ENCODE measurements at places on chromosomes 3 and 15.

- no peak for DNase-seq
Observed at GRCh38 chr3:69774029-69774428, 34.8 kb downstream of the MITF start.

DNA sequence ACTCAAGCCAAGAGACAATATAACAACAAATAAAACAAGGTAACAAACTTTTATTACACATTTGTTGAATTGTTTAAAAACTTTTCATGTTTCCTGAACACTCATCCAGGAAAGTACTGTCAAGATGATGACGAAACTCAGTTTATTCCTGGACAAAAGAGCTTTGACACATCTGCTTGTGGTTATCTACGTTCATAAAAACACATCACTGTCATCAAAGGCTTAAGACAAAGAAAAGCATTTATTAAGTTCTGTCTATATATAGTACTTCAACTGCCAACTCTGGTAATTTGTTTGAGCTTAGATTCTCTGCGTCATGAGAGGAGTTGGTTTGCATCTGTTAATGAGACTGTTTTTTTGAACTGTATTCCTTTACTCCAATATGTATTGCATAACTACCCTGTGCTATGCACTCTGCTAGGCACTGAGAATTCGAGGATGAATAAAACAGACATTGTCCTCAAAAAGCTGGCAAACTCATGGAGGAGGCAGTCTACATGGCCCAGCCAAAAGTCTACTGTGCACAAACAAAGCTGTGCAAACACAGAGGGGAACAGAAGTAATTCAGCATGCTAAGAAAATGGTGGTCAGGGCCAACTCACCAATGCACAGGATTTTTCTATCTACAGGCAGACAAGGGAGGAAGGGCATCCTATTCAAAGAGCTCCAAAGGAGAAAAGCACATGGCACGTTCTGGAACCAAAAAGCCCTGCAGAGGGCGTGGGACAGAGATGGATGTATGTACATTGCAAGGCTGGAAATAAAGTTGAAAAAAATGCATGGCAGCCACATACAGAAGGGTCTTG lies 21.5 kb downstream of the PLD1 start:
- no peak for DNase-seq

- DNase-seq = no peak
Observed at GRCh38 chr3:68249265-68249664, 594.9 kb upstream of the SUCLG2 start.

DNA sequence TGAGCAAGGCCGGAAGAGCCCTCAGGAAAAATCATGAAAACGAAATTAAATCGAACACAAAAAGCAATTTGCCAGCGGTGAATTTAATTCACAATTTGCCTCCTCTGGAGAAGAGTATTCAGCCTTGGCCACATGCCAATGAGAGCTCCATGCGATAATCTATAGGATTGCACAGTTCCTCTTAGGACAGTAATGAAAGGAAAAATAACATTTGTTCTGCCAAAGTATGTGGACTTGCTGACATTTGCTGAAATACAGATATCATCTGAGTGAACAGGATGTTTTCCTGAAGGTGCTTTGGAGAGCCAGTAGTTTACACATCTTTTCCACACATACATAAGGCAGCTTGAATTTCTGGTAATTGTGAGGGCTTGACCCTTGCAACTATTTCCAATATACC lies 188.6 kb upstream of the PDZRN3 start:
- DNase-seq = no peak

DNA sequence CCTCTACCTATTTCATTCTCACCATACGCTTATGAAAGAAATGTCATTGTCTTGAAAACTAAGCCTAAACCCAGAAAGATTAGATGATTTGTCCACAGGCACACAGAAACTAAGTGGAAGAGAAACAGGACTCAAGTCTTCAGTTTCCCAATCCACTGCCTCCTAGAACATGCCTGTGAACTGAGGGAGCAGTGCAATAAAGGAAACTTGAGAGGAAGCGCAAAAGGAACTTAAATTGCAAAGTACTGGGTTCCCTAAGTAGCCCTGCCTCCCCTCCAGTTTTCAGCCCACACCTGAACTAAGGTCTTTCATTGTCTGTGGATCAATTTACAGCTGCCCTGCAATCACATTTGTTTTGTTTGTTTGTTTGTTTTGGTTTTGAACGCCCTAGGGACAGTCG lies 56.7 kb upstream of the TSEN2 start:
- DNase-seq = no peak

GRCh38 chr3:13318626-13319470 lies 101.3 kb downstream of the NUP210 start:
- DNase-seq = no peak

GRCh38 chr3:11004563-11004962 lies 12.0 kb downstream of the SLC6A1 start:
- DNase-seq = no peak

- no peak for DNase-seq
Observed at GRCh38 chr15:62323353-62323890, 158.3 kb upstream of the C2CD4B start.

DNA sequence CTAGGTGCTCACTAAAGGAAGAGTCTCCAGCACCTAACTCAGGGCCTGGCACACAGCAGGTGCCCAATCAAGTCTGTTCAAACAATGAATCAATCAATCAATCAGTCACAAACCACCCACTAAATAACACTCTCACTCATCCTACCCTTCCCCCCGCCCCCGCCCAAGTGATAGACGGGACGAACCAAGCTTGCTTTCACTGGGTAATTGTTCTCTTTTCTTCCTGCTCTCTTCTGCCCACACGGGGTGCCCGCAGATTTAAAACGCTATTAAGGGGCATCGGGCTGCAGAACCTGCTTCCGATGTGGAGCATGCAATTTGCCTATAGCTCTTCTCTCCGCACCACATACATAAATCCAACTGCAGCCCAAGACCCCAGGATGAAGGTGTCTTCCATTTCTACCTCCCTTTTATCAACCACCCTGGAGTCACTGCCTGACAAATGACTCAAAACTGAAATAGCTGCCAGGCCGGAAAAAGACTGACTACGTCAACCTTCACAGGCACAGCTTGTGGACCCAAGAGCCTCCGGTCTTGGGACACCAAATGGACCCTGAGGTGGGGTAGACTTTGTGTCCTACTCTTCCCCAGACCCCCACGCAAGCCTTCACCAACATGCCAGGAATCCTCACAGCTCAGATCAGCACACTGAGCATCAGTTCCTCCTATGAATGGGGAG lies 1.7 kb downstream of the KLHL25 start:
- DNase-seq = no peak

DNA sequence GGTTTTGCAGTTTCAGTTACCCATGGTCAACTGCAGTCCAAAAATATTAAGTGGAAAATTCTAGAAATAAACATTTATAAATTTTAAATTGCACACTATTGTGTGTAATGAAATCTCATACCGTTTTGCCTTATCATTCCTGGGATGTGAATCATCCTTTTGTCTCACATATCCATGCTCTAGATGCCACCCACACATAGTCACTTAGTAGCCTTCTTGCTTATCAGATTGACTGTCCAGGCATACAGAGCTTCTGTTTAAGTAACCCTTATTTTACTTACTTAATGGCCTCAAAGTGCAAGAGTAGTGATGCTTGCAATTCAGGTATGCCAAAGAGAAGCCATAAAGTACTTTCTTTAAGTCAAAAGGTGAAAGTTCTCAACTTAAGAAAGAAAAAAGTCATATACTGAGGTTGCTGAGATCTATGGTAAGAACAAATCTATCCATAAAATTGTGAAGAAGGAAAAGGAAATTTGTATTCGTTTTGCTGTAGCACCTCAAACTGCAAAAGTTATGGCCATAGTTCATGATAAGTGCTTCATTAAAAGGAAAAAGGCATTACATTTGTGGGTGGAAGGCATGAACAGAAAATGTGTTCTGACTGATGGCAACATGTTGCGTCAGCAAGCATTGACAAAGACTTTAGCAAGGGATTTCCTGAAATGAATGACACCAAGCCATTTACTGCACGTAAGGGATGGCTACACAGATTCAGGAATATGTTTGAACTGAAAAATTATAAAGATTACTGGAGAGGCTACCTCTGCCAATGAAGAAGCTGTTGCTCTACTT lies 43.8 kb downstream of the SPATA16 start:
- DNase-seq = no peak

DNA sequence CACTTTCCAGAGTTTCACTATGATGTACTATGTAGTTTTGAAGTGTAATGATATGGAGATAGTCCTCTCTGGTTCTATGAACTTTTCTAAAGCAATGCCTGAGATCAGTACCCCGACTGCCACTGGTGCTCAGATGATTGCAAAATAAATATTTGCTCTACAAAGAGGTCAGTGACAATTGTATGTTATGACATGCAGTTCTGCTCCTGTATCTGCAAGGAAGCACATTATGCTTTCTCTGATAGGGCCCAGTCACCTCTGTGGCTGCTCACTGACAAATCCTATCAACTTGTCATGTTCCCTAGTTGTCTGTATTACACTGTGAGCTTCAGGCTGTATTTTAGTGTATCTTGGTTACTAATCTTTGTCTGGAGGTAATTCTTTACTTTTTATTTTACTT lies 362.6 kb downstream of the ROBO1 start:
- DNase-seq = no peak

DNA sequence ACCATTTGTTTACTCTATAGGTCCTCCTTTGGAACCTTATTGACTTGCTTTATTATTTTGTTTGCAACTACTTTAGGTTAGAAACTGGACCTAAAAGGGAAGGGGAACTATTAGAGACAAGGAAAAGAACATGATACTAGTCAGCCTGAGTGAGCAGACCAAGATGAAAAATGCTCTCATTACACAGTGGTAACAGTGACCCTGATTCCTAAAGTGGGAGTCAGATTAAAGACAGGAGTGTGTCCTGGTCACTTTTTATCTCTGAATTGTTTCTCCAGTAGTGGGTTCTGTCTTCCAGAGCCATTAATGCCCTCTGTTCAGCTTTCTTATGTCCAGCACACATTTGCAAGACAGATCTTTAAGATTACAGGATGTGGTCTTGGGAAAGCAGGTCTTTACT lies 124.1 kb downstream of the TMEM108 start:
- DNase-seq = no peak

DNA sequence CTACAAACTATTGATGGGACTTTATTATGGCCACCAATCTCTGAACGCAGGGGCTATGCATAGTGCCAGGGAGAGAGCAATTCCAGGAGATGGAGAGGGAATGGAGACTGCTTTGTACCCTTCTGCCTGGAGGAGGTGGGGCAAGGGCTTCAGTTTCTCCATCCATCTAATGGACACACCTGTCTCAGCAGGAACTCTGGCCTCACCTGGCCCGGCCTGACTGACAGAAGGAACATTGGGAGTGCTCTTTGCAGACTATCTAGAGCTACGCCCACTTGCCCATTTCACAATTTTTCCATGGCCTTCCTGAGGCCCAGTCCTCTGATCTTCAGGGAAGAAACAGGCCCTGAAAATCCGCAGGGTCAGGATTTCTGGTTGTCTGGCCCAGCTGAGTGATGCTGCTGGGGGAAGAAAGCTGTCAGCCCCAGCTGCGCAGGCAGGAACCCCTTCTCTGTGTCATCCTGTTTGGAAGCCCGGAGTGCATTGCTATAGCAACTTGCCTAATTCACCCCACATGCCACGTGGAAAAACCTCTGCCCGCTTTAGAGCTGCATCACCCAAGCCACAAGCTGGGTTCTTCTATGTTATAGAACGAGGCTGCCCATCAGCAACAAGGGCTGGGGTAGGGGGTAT lies 6.4 kb downstream of the ITGA11 start:
- no peak for DNase-seq

DNA sequence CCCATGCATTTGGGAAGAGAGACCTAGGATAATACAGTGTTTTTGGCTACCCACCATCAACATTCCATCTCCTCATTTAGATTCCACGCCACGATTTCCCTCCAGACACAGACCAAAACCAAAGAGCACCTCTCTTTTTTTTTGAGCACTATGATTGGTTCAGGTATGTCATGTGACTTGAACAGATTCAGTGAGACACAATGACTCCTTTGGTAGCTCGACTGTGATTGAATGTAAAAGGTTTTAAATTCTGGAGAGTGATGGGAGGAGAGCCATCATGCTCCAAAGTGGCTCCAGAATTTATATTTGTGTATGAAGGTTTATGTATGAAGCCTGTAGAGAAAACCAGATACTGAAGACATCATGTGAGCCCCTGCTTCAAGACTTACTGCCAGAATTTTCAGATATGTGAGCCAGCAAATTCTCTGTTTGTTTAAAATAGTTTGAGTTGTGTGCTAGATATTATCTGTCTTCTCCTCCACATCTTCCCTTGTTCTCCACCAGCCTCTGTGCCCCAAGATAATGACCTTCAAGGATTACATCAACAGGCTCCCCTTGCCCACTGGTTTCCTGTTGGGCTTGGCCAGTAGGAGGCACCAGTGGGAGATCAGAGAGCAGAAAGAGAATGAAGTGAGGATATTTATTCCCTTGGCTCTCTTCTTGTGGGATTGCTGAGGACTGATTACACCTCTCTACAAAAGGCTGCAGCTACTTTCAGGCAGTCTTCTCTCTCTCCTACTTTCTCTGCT lies 12.5 kb downstream of the MYD88 start:
- DNase-seq = no peak

DNA sequence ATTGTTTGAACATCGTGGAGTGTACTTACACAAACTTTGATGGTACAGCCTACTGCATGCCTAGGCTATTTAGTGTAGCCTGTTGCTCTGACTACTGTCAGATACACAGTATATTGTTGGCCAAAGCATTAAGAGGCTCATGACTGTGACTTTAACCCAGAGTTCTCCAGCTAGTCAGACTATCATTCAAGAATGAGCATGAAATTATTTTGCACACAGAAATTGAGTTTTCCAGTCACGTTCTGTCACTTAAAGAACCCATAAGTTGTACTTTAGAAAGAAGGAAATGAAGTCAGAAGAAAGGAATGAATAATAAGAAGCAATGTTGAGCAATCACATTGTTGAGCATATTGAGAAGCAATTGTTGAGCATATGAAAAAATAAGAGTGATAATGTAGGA lies 37.6 kb upstream of the SLC22A13 start:
- DNase-seq = no peak

GRCh38 chr3:71453822-71454511 lies 129.6 kb downstream of the FOXP1 start:
- no peak for DNase-seq

- no peak for DNase-seq
Observed at GRCh38 chr3:55574671-55575070, 87.6 kb upstream of the WNT5A start.

DNA sequence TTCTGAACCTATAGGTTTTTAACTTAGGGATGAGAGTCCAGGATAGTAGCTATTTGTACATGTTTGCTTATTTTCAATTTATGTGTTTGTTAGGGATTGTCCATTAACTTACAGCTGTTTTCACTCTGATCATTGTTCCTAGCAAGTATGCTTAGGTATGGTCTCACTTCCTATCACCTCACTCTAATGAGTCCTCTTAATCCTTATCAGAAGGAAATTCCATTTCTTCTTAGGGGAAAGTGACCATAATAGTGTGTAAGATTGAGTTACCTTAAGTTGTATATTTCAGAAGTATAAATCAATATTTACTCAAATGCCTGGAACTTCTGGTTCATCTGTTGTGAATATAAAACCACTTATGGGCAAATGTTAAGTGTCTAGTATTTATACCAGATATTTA lies 53.0 kb downstream of the PIAS1 start:
- DNase-seq = no peak

GRCh38 chr3:158347966-158348365 lies 223.0 kb upstream of the MLF1 start:
- no peak for DNase-seq

GRCh38 chr3:147246906-147247305 lies 159.4 kb downstream of the ZIC4 start:
- no peak for DNase-seq

Measured in GOT3 (cell line).